ENCODE measurements at places on chromosomes 1 and 21.
A peak's percentile ranks its signal among the peaks of the same experiment; 100 is the strongest.

- no peak for DNase-seq
Measured at GRCh38 chr1:173409613-173410012, 67.5 kb upstream of the PRDX6 start.

- DNase-seq: peak; percentile 16
Measured at GRCh38 chr21:45418301-45419071, 13.5 kb downstream of the COL18A1 start.

DNA sequence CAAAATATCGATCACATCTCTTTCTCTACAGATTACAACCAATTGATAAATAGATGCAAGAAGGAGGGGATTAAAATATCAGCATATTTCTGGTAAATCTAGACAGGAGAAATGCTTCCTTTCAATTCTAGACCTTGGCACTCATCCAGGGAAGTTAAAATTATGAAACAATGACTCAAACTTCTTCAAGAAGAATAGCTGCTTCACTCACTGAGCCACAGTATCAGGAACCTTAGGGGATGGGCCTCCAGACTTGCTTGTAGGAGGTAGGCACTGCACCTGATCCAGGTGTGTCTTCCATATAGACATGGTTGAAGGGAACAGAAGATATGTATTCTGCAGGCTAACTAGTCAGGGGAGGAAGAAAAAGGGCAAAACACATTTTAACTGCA lies 9.8 kb downstream of the SLAMF7 start:
- no peak for DNase-seq

- DNase-seq: no peak
Measured at GRCh38 chr1:112672009-112672408, 2.5 kb upstream of the MOV10 start.

GRCh38 chr1:69312055-69312732 lies 255.5 kb upstream of the LRRC7 start:
- peak; percentile 63 for DNase-seq

GRCh38 chr1:211257826-211258225 lies 1.3 kb upstream of the RCOR3 start:
- no peak for DNase-seq

GRCh38 chr1:166673722-166674121 lies 165.6 kb upstream of the POGK start:
- no peak for DNase-seq

- DNase-seq: no peak
Measured at GRCh38 chr21:46131588-46131837, 23.9 kb downstream of the FTCD start.

- no peak for DNase-seq
Measured at GRCh38 chr1:63638471-63638870, 45.3 kb downstream of the PGM1 start.

GRCh38 chr1:245086389-245086969 lies 68.3 kb upstream of the KIF26B start:
- DNase-seq: no peak

GRCh38 chr1:56077206-56077605 lies 502.2 kb downstream of the PLPP3 start:
- DNase-seq: no peak

DNA sequence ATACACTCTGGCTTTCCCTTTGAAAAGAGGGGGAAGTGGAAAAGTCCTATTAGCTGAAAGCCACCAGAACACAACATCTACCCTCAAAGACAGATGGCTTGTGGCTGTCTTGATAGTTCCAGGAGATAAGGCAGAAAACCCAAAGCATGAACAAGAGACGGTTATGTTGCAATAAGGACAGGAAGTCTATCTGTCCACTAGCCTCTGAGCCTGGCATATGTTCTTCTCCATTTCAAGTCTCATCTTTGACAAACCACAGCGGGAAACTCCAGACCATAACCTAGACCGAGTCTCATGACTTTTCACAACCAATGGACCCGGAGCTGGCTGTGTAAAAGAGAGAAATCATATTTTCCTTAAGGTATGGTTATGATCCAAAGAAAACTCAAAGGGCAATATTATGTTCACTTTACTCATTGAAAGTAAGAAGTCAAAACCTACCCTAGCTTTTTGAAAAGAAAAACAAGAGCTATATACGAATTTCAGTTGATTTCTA lies 33.8 kb downstream of the DUSP10 start:
- peak; percentile 69 for DNase-seq

DNA sequence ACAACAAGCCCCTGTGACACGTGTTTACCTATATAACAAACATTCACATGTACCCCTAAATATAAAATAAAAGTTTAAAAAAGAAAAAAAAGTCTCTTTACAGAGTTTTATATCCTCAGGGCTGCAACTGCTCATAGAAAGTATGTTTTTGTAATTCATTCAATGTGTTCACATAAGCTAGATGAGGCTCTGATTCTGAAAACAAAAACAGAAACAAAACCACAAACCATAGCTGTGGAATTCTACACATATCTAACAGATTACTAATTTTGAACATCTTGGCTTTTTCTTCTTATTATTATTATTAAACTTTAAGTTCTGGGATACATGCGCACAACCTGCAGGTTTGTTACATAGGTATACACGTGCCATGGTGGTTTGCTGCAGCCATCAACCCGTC lies 579.6 kb upstream of the ZRANB2 start:
- no peak for DNase-seq

DNA sequence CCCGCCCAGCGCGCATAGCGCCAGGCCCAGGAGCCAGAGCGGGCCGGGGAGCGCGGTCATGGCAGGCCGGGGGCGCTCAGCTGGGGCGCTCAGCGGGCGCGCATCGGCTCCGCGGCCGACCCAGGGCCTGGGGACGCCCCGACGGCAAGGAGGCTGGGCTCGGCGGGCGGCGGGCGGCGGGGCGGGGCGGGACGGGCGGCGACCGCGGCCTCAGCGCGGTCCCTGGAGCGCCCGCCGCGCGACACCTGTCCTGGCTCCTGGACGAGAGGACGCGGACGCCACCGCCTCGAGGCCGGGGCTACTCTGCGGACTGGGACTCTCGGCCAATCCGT lies 273 bp downstream of the BMP8B start:
- no peak for DNase-seq

GRCh38 chr1:231036416-231036815 lies 3.6 kb downstream of the FAM89A start:
- DNase-seq: no peak

GRCh38 chr1:239511875-239512274 lies 125.5 kb downstream of the CHRM3 start:
- DNase-seq: peak; percentile 32

DNA sequence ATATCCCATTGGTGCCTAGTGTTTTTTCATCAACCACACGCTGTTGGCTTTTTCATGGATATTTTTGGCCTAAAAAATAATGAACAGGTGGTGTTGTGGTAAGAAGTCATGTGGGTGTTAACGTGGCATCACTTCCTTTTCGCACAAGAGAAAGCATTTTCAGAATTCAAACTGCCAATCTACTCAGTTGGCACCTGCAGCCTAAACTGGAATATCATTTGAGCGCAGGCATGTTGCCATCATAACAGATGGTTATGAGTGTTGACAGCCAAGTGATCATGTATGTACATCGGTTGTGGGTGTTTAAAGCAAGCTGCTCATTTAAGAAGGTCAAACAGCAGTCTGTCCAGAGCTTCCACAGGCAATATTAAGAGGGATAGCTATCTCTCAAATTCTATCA lies 1963.0 kb downstream of the NCAM2 start:
- no peak for DNase-seq

- peak; percentile 50 for DNase-seq
Measured at GRCh38 chr1:21175324-21175669, 1.4 kb downstream of the EIF4G3 start.

GRCh38 chr1:3463408-3463863 lies 9.0 kb downstream of the ARHGEF16 start:
- no peak for DNase-seq

DNA sequence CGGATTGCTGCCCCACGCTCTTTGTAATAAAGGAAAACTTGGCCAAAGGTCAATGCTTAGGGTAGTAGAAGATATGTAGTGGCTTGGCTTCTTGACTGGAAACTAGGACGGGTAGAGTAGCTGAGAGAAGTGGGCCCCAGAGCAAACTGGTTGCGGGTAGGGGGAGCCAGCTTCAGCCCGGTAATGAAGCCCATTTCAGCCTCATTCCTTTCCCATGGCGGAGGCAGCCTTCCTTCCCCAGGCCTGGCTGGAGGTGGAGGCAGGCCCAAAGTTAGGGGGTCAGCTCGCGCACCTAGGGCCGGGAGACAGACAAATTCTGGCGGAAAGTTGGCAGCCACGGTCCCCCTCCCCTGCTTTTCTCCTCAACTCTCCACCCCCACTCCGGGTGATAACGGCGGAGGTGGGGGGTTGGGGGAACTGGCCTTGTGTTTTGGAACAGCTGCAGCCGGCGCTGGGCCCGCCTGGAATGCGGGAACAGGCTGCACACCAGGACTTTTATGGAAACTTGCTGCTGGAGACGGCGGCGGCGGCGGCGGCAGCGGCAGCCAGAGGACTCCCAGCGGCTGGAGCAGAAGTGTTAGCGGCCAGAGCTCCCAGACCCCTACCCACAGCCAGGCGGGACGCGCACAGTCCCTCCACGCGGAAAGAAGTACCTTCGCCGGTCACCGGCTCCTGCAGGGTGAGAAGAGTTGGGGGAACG lies at the start of gene NEXN:
TSS of gene NEXN (plus strand) at position 544 of the 700 bp plus-strand sequence. CDS start 27,483 bp downstream, outside the sequence.
- peak; percentile 62 for DNase-seq

DNA sequence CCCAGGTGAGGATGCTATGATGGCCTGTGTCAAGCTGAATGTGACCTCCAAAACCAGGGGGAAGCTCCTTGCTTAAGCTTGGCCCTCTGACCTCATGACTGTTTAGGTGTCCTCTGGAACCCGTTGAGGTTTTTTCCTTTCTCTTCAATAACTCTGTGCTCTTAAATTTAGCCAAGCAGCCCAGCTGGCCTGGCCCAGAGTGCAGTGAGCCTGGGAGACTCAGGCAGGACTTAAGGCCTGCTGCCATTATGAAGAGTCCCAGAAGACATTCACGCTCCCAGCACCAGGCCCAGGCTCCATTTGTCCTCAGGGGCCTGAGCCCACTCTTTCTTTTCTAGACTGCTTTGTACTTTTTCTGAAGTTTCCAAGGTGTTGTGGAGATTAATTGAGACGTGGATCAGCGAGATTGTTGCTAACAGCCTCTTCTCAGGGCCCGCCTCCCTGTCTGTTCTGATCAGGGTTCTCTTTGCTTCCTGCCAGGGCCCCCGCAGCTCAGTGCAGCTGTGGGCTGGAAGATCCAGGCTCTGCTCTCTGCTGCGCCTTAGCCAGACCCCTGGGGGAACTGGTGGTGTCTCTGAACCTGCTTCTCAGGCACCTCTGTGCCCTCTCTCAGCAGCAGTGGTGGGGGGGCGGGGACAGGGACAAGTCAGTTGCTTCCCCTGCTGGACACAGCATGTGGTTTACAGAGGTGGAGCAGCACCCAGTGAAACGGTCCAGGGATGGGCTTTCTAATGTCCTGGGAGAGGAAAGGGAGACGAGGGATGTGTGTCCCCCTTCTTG lies 124.2 kb downstream of the GRIK3 start:
- DNase-seq: no peak

DNA sequence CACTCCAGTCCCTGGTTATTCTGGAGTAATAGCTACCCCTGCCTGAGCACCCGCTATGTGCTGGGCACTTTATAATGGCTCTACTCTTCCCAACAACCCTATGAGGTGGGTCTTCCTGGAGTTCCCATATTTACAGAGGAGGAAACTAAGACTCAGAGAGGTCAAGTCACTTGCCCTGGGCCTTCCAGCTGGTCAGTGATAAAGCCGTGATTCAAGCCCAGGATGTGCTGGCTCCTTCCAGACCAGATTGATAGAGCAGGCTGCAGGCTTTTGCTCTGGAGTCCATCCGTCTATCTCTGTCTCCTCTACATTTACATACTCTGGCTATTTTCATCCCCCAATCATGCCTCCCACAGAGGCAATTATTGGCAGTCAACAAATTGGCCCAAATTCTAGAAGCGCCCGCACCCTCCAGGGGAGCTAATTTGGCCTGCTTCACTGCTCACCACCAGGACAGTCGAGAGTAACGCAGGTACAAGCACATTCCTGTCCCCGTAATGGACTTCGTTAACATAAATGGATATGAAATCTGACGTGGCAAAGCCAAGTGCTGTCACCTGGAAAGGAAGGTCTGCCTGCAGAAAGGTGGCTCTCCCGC lies 39.8 kb upstream of the SELENON start:
- DNase-seq: no peak

- DNase-seq: no peak
Measured at GRCh38 chr1:43979261-43979527, 184 bp downstream of the B4GALT2 start.

GRCh38 chr1:67575861-67576260 lies 109.1 kb upstream of the GADD45A start:
- no peak for DNase-seq

DNA sequence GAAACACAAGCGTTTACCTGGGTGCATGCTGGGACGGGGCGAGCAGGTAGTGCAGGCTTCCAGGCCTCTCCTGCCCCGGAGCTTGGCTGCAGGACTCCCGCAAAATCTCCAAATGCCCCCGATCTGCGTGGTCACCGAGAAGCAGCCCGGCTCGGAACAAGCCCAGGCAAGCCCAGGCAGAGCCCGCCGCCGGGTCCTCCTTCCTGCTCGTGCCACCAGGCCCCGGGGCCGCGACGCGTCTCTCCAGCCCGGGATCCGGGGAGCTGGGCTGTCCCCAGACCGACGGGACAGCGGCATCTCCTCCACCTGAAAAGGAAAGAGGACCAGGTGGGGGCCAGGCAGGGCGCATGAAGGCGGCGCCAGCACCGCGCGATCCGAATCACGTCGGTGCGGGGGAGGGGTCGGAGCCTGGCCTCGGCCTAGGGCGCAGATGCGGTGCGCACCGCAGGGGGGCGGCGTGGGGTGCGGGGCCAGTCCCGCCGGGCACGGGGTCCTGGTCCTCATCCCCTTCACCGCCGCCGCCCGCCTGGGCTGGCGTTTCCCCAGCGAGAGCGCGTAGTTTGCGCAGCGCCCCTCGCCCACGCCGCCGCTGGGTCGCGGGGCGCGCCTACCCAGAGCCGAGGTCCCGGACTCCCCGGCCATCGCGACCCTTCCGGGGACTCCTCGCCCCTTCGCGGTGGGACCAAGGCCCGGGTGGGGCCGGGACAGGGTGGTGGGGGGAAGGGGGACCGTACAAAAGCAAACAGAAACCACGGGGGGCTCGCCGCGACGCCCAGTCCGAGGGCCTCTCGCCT lies 52.4 kb upstream of the H6PD start:
- DNase-seq: peak; percentile 77

DNA sequence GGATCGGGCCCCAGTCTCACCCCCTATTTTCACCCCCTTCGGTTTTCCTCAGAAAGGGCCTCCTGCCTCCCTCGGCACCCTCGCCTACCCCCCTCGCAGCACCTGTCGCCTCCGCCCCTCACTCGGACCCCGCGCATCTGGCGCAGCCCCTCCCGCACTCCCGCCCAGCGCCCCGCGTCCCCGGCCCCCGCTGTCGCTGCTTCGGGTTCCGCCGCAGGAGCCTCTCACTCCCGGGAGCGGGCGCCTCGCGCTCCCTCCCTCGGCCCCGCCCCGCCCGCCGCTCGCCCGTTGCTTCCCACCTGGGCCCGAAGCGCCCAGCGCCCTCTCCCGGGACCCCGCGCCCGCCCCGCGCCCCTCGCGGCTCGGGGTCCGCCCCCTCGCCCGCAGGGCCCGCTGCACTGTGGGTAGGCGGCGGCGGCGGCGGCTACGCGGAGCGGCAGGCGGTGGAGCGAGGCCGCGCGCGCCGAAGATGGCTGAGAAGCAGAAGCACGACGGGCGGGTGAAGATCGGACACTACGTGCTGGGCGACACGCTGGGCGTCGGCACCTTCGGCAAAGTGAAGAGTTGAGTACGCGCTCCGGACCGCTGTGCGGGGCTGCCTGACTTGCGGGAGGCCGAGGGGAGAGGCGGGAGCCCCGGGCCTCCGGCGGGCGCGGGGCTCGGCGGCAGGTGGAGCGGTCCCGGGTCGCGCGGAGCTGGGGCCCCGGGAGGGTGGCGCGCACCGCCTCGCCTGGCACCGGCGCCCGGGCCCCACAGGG lies at the start of gene PRKAA2:
TSS of gene PRKAA2 (plus strand) at position 396 of the 758 bp plus-strand sequence. CDS start at position 470, 74 bp downstream.
- peak; percentile 91 for DNase-seq

All from DMS53 (cell line).